ENCODE measurements at places on chromosomes 13 and 19.
A peak's percentile ranks its signal among the peaks of the same experiment; 100 is the strongest.

- DNase-seq, result no peak
Measured at GRCh38 chr13:46523972-46524752, 28.8 kb upstream of the LRCH1 start.

- DNase-seq, result no peak
Measured at GRCh38 chr13:71285700-71286099, 581.3 kb downstream of the DACH1 start.

DNA sequence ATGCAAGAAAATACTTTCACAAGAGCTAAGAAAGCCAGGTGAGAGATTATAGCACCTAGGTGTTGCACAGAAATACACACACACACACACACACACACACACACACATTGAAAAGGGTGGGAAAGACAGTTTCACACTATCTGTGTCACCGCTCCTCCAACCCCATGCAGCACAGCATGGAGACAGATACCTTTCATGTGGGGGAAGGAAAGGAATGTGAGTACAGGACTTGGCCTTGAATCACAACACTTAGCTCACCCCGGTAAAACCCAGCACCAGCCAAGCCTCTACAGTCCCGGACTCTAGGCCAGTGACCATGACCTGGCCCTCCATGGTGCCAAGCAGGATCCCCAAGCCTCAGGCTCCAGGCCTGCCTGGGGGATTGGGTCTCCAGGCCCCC lies 462.0 kb upstream of the SPRY2 start:
- no peak for DNase-seq

DNA sequence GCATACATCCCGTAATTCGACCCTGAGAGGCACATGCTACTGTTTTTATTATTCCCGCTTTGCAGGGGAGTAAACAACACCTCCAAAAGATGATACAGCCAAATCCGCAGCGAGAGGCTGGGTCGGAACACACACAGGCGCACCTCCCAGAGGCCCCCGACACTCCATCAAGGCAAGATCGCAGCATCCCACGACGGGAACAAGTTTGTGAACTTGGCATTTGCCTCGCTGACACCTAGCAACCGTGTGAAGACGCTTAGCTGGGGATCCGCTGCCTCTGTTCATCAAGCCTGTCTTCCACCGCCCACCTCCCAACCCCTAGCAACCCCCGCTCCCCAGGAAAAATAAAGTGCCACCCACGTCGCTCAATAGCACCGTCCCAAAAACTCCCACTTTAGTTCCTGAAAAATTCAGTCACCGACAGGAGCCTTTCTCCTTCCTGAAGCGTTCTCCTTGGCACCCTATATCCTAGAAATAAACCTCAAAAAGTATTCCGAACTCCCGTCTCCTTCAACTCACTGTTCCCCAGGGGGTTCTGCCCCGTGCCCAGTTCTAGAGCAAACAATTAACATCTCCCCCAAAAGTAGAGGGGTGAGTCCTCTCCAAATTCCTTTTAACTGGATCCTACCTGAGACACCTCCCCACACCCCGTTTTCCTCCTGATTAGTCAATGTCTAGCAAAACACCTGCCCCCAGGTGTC lies 1.7 kb downstream of the GNG7 start:
- peak; percentile 36 for DNase-seq

DNA sequence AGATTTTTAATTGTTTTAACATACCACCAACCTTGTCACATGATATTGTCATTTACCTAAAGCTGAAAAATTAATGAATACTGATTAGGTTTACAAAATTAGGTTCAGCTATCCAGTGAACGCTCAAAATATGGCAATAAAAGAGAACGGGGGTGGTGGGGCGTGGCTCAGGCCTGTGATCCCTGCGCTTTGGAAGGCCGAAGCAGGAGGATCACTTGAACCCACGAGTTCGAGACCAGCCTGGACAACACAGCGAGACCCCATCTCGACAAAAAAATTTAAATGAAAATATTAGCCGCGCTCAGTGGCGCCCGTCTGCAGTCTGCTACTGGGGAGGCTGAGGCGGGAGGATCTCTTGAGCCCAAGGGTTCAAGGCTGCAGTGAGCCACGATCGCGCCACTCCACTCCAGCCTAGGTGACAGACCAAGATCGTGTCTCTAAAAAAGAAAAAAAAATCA lies 516 bp upstream of the FAM32A start:
- no peak for DNase-seq

GRCh38 chr19:2056837-2057192 lies 5.8 kb upstream of the MKNK2 start:
- no peak for DNase-seq

GRCh38 chr19:35671818-35672217 lies 5.5 kb downstream of the UPK1A start:
- DNase-seq, result peak; percentile 20

GRCh38 chr13:27487776-27488175 lies 37.4 kb upstream of the MTIF3 start:
- no peak for DNase-seq

DNA sequence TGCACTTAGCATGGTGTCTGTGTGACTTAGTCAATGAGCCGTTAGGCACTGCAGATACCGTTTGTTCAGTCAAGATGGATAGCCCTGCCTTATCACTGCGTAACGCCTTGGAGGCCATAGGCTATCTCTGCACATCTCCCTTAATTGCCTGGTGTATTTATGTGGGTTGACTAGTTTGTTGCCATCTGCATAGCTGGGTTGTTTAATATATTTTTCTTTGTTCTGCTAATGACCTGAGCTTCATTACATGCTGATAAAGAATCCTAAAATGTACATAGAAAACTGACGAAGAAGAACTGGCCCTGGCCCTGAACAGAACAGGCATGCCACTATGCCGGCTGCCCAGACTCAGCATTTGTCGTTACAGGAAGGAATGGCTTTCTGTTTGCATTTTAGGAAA lies 297.8 kb downstream of the SHISA2 start:
- no peak for DNase-seq

DNA sequence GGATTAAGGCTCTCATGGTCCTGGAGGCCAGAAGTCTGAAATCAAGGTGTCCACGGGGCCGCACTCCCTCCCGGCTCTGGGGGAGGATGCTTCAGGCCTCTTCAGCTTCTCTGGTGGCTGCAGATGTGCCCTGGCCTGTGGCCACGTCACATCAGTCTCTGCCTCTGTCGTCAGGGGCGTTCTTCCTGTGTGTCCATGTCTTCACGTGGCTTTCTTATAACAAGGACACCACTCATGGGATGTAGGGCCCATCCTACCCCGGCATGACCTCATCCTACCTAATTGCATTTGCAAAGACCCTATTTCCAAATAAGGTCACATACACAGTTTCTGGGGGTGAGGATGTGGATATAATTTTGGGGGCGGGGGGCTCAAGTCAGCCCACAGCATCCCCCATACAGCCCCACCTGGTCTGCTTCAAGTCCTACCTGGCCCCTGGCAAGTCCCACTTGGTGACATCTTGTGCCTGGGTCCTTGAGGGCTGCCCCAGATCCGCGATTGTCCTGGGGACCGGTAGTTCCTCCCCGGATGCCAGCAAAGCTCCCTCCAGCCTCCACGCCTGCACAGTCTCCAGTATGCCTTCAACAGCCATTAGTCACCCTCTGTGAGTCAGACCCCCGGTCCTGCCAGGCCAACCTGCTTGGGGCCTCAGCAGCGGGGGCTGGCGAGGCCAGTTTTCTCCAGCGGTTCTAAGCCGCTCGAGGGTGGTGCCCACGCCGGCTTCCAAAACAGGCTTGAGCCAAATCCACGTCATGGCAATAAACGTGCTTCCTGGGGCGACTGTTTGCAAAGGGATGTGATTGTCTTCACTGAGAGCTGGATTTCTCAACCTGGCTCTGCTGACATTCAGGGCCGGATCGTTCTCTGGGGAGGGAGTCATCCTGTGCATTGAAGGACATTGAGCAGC lies 32.2 kb downstream of the MYO9B start:
- no peak for DNase-seq

DNA sequence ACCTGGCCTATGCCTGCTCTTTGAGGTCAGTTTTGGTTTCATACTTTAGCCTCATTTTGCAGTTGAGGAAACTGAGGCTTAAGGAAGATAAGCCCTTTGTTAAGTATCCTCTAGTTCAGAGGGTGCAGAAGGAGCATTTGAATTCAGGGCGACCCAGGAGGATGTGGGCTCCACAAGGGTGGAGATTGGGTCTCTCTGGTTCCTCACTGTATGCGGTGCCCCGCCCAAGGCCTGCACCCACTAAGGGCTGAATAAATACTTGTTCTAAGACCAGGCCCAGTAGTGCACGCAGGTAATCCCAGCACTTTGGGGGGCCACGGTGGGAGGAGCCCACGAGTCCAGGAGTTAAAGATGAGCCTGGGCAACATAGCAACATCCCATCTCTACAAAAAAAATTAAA lies 768 bp upstream of the SLC44A2 start:
- DNase-seq, result no peak

DNA sequence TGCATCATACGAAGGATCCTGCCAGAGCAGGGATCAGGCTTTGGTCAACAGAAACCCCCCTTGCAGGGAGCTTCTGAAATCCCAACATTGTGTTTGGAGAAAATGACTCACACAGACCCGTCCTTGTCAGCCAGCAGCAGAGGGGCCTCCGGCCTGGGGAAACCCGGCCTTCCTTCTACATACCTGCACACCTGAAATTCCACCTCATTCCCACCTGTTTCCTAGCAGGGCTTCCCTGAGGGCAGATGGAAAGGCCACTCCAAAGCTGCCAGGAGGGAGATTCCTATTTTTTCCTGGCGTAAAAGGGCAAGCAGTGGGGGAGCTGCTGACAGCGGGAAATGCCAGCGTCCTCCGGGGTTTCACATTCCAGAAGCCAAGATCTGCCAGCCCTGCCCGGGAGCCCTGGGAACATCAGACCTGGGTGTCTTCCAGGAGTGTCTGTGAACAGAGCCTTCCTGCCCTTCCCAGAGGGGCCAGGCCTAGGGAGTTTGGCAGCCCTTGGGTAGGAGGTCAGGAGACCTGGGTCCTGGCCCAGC lies 3.0 kb upstream of the IGFL1 start:
- DNase-seq, result no peak

DNA sequence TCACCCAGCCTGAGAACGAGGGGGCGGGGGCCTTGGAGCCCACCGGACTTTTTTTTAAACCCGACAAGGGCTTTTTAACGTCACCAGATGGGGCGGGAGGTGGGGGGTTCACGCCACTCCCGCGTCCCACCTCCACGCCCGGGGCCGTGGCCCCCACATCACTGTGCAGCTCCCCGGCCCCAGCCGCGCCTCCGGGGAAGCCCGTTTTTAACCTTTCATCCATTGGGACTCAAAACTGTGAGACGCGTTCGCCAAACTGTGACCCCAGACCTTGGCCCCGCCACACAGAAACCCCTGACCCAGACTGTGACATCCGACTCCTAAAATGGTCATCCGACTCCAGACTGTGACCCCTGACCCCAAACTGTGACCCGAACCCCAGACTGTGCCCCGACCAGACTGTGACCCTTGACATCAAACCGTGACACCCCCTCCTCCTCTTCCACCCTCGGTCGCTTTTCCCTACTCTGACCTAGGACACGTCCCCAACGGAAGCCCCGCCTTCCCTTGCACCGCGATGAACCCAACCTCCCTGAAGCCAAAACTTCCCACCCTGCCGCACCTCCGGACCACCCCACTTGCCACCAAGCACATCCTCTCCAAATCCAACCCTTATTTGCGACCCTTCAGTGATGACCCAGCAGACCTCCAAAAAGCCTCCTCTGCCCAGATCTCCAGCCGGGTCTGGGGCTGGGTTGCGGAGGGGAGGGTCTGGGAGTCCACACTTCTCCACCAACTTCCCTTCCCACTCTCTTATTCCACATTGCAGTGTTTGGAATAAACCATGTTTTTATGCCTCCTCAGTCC lies 1.5 kb upstream of the GRWD1 start:
- peak; percentile 39 for DNase-seq

DNA sequence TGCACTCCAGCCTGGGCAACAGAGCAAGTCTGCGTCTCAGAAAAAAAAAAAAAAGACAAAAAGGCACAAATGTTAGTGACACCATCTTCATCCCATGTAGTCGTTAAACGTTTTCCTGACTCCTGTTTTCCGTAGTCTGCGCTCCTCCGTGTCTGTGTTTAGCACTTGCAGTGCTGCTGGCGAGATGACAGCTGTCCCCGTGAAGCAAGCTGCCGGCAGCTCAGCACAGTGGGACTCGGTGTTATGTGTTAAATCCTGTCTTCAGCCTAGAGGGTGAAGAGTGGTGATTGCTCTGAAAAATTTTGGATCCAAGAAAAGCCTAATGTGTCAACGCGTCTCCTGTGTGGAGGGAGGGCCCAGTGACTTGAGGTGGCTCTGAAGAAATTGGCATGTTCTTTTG lies 18.4 kb downstream of the UBXN6 start:
- DNase-seq, result no peak

- DNase-seq, result no peak
Measured at GRCh38 chr19:54873990-54874389, at the start of gene FCAR. TSS of gene FCAR (plus strand) at chr19:54874235. CDS start at chr19:54874290, 55 bp downstream.

DNA sequence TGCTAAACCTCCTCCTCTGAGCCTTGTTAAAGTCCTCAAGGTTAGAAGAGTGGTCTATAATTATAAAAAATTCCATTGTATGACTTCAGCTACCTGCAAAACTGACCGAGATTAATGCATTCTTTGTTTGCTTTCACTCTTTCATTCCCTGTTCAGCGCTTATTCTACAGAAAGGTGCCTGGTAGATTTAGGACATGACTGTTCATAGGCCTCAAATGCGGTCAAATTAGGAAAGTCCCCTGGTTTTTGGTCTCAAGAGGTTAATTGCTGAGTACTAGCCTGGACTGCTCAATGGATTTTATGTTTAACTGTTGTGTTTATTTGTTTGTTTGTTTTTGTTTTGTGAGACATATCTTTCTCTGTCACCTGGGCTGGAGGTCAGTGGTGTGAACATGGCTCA lies 35.4 kb downstream of the KL start:
- no peak for DNase-seq

- DNase-seq, result peak; percentile 30
Measured at GRCh38 chr19:18966307-18966706, 25.3 kb upstream of the HOMER3 start.

- no peak for DNase-seq
Measured at GRCh38 chr19:1237754-1238368, at the start of gene CBARP. TSS of gene CBARP (minus strand) at chr19:1238005. CDS start at chr19:1236100, 1,905 bp downstream.

DNA sequence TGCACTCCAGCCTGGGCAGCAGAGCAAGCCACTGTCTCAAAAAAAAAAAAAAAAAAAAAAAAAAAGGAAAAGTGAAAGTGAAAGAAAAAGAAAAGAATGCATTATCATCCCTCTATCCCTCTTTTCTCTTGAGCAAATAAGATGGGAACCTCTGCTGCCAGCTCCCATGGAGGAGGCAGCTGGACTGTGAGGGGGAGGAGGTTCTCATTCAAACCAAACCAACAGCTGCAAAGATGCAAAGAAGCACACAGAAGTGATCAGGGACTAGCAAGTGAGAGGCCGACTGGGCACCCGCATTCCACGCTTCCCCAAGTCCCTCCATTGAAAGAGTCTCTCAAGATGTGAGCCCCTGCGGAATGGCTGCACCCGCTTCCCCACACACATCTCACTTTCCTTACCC lies 63.5 kb downstream of the TSHZ3 start:
- no peak for DNase-seq

GRCh38 chr13:99074693-99075092 lies 96.8 kb upstream of the DOCK9 start:
- DNase-seq, result no peak

- DNase-seq, result peak; percentile 49
Measured at GRCh38 chr13:76879203-76879882, 6.9 kb downstream of the KCTD12 start.

GRCh38 chr19:925087-925525 lies 729 bp upstream of the ARID3A start:
- peak; percentile 89 for DNase-seq

Data from NCI-H2171 treated with DMSO at 0.1 percent for 48 hours (cell line).